Activated CD4-positive, alpha-beta T cell treated with anti-CD3 and anti-CD28 coated beads, Interleukin-10, Interleukin-2, amounts not matched to agents 100 ng/mL and 50 ng/mL, durations not matched to agents 16 hours and 8 hours (primary cell): ENCODE measurements at places on chromosomes 2 and 18.

DNA sequence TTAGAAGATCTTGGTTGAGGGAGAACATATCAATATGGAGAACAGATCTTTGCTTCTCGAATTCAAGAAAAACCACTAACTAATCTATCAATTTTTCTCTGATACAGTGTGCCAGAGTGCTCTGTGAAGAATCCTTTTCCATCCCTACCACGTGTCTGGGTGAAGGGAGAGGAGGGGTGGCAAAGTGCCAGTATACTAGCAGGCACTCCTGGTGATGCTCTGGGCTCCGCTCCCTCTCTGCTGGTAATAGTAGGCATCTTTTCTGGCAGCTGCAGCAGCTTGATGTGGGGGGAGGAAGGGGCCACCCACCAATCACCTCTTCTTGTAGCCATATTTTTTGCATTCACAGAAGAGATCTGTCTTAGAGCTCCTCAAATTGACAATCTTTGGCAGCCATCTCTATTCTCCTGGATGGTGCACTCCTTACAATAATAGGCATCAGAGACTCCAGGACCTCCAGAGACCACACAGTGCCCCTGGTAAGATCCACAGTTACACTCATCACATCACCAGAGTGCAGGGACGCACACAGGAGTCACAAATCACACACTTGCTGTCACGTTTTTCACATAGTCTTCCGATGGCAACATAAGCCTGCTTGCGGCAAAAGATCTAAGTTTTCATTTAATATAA lies 15.7 kb downstream of the STK39 start:
- no peak for DNase-seq

DNA sequence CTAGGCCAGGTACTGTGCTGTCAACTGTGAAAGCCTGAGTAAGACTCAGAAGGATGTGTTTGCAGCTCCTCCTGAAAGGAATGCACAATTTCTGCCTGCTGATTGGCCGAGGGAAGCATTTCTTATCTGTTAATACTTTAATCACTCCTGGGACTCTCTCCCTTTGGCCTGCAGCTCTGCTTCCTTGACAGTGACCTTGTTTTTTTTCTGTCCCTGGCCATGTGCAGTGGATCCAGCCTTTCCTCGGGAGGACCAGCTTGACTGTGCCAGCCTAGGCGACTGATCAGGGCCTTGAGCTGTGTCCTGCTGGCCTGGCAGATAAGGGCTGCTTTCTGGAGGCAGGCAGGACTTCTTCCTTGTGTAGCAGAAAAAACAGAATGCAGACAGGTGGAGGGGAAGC lies 10.0 kb downstream of the RNF144A start:
- DNase-seq = no peak

DNA sequence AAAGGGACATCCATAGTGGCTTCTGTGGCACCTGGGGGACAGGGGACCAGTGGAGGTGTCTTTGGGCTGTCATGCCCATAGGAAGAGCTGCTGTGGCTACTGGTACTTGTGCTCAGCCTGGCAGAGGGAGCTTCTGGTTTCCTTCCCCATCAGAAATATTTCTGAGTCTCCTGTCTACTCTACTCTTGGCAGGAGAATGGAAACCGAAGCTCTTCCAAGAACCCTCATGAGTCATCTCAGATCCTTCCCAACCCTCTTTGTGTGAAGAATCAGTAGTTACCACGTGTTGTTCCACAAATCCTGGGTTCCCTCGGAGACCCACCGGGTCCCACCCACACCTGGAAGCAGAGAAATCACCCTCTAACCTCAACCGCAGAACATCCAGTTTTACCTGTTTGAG lies 234.9 kb downstream of the FHOD3 start:
- no peak for DNase-seq

DNA sequence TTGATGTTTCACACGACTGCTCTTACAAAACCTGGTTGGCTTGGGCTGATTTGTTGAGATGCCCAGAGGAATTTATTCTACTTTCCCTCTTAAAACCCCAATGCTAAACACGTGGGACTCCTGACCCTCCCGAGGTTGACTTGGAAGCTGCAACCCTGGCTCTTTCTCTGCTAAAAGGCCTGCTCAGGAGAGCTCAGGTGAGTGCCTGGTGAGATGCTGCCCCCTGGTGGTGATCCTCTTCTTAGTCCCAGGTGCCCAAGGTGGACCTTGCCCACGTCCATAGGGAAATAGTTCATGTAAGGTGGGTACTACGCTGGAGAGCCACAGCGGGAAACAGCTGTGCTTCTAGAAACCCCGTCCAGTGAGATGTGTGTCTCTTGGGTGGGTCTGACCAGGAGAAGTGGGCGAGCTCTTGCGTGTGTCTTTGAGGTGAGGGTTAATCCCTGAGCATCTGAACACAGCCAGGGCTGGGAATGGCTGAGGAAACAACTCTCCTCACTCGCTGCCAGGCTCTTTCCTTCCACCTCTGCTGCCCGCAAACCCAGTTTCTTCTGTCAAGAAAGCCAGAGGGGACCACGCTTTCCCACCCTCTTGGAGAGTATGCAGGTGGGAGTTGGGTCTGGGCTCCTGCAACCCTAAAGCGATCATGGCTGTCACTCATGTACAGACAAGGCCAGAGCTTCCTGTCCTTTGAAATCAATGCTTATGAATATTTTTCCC lies 25.5 kb upstream of the PXDN start:
- peak; percentile 46 for DNase-seq

- no peak for DNase-seq
Measured at GRCh38 chr2:55049821-55050099, 491 bp downstream of the RTN4 start.

- no peak for DNase-seq
Measured at GRCh38 chr2:205047273-205047839, 502.1 kb downstream of the PARD3B start.

DNA sequence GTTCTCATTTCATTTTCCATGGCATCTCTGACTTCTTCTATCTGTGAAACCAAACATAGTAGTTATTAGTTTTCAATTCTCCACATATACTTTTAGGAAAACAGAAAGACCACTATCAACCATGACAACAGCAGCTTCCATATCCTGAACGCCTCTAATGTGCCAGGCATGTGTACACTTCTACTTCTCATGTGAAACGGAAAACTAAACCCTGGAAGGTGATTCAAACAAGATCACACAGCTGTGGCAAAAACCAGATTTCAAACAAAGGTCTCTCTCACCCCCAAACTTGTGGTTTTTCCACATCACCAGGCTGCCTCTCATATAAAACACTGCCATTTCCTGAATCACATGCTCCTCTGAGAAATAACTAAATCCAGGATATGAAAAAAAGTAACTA lies 41.8 kb downstream of the PTCD3 start:
- DNase-seq = no peak

- no peak for DNase-seq
Measured at GRCh38 chr18:58492891-58493469, 135.9 kb downstream of the ALPK2 start.

DNA sequence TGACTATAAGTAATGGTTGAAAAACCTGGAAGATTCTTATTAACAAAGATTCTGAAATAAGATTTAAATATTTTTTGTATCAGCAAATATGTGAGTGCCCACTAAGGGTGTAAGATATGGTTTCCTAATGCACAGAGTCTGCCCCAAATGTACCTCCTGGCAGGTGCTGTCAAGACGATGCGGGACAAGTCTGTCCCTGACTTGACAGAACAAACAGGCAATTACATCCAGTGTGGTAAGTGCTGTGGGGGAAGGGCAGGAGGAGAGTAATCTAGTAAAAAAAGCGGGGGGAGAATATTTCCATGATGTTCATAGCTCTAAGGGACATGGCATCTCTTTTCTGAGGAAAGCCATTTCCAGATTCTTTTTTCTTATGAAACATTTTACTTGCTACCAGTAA lies 127.5 kb downstream of the COL4A4 start:
- no peak for DNase-seq

- DNase-seq = peak; percentile 49
Measured at GRCh38 chr2:189798312-189799029, 14.2 kb downstream of the PMS1 start.

DNA sequence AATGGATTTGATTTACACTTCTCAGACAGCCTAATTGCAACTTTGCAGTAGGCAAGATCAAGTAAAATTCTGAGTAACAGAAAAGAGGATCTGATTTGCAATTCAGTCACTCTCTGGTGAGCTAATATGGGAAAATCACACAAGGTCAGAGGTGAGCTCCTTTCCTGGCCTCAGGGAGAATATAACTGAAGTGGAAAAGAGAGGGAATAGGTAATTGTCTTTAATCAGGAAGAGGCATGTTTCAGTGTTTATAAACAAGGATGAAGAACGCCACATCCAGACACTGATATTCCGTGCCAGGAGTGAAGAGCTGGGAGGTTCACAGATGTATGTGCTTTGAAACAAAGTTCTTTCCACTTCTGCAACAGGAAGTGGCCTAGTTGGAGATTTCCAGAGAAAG lies 127.1 kb downstream of the ETAA1 start:
- DNase-seq = no peak

GRCh38 chr2:19623488-19623887 lies 265.1 kb upstream of the OSR1 start:
- no peak for DNase-seq

DNA sequence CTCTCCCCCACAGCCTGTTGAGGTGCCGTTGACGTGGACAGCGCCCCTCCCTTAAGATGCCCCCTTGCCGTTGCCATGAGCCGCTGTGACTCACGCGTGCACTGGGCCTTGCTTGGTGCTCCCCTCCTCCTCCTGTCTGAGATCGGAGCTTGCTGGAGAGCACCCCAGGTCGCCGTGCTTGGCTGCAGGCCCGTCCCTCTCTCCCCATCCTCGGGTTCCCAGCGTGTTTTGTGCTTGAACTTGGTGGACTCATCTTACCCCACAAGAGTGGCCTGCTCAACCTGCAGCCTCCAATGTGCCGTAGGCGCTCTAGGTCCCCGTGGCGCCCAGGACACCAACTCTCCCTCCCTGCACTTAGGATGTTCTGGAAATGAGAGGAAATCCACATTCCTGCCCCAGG lies 39.9 kb downstream of the GBX2 start:
- DNase-seq = no peak

DNA sequence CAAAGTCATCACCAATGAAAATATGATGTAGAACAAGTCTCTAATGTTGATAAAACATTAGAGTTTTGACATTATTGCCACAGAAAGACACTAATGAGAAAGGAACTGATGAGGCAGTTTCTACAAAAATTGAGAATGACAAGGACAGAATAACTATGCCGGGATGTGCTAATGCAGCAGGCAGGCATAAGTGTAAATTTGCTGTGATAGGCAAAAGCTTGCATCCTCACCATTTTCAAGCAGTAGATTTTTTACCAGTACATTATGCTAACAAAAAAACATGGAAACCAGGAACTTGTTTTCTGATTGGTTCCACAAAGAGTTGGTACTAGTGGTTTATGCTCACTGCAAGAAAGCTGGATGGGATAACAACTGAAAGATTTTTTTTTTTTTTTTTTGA lies 715.5 kb upstream of the LRRTM4 start:
- no peak for DNase-seq

GRCh38 chr2:162067596-162067995 lies 6.4 kb downstream of the DPP4 start:
- no peak for DNase-seq

- DNase-seq = no peak
Measured at GRCh38 chr2:143805666-143806065, 676.4 kb downstream of the ARHGAP15 start.

GRCh38 chr2:240626531-240627300 lies 1.4 kb downstream of the GPR35 start:
- DNase-seq = peak; percentile 29

GRCh38 chr2:198220763-198221610 lies 416.6 kb downstream of the PLCL1 start:
- DNase-seq = no peak

- DNase-seq = no peak
Measured at GRCh38 chr2:216210701-216211540, 101.8 kb downstream of the XRCC5 start.

GRCh38 chr2:43493954-43494353 lies 101.9 kb downstream of the THADA start:
- DNase-seq = no peak

DNA sequence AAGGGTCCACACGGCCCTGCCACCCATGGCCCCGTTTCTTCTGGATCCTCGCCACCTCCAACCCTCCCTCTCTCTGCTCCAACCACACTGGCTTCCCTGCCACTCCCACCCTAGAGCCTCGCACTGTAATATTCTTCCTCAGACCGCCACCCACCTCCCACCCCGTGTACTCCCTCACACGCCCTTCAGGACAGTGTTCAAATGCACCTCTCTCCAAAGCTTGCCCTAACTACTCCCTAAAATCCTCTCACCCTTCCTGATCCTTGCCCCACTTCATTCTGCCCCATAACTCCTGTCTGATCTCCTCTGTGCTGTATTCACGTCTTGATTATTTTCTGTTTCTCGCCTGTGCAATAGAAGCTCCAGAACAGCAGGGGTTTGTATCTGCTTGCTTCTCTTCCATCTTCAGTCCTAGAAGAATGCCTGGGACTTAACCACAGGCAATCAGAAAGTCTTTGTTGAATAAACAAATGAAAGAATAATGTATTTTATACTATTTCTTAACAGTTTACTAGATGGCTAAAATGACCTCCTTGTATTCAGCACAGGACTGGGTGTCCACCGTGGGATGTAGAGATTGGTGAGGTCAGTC lies 25.5 kb downstream of the EPB41L3 start:
- DNase-seq = no peak

DNA sequence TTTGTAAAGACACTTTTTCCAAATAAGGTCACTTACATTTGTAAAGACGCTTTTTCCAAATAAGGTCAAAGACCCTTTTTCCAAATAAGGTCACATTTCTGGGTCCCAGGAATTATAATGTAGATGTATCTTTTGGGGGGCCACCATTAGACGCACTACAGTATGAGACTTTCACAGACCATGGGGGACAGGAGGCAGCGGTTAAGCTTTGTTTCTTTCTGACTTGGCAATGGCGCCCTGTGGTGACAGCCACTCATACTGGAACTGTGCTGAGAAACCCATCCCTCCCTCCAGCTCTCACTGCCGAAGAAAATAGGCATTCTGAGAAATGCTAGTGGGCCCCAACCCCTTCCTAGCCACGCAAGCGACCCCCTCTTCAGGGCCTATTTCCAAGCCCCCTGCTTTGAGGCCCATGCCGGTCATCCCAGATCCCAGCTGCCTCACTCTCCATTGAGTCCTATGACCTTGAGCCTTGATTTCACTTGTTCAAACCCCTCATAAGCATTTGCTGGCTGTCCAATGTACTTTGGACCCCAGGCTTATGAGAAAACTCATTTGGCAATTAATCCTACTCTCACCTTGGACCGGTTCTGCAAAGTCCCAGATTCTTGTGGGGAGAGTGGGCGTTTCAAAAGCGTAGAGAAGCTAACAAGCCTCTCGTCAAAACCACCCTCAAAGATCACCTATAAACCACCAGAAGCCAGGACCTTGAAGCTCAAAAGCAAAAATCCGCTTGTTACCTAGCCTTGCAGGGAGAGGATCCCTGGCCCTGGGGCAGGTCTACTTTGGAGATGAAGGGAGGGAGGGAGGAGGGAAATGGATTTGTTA lies 11.3 kb upstream of the SPATA3 start:
- peak; percentile 97 for DNase-seq

DNA sequence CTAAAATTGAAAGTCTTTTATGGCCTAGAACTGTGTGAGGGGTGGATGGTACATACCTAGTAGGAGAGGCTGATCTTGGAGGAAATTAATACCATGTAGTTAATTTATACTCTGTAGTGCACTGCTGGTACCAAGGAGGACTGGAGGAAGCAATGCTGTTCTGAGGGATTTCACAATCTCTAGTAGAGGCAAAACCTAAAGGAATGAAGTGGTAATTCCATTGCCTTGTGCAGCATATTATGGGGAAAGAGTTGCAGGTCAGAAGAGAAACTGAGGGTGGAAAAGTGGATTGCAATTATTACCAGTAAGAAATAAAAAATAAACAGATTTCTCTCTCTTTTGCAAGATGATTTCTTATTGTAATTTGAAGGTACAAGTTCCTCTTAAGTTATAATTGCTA lies 2.2 kb downstream of the ABI2 start:
- no peak for DNase-seq

GRCh38 chr2:120854766-120855530 lies 119.3 kb downstream of the GLI2 start:
- no peak for DNase-seq
